ENCODE measurements at places on chromosomes 5 and 9.
A peak's percentile ranks its signal among the peaks of the same experiment; 100 is the strongest.

DNA sequence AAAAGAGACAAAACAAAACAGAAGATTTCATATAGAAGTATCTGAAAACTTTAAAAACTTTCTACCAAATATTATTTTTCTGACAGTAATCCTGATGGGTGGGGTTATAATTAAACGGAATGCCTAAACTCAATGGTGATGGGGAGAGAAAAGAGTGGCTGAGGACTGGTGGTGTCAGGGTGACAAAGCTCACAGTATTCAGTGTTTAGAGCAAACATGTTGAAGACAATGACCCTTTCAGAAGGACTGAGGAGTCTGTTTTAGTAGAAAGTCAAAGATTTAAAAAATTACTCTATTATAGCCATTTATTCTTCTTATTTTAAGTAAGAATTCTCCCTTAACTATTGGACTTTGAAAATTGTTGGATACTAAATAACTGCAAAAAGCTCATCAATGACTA, 1144.0 kb downstream of the TAF11L14 start:
- no peak for DNase-seq

DNA sequence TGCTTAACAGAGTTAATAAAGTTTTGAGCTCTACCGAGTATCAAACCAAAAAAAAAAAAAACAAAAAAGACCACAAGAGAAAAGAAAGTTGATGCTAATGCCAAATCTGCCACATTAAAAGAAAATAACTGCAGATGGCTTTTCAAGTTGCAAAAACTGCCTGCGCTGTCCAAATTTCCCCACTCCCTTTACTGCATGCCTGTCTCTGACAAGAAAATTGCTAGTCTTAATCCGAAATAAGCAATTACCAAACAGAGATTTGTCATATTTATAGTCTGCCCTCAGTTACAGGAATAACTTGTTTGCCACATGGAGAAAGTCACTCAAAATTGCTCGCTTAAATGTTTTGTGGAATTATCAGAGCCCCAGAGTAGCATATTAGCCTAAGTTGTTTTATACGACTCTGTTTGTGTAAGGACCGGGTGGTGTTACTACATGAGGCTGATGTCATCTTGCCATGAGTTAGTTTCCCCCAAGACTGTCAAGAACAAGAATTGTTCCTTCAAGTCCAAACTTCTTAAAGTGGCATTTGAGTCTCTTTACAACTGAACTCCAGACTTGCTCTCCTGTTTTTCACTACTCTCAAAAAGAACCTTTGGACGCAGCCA, 160.9 kb downstream of the CEP120 start:
- no peak for DNase-seq

- no peak for DNase-seq
Observed at GRCh38 chr5:81214848-81215247, 18.3 kb upstream of the CKMT2 start.

DNA sequence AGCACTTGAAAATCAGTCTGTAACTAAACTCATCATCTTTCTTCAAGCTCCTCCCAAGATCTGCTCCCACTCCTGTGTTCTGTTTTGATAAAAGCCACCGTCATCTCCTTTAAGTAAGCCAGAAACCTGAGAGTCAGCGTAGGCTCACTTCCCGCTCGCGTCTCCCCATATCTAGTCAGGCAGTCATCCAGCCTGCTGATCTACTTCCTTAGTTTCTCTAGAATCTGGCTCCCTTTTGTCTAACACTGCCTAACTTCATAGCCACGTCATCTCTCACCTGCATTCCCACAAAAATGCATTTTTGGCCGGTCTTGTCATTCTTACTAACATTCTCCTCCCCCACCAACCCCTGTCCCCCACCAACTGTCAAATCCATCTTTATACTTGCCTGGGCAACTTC, 3.0 kb upstream of the TJP2 start:
- DNase-seq = no peak

DNA sequence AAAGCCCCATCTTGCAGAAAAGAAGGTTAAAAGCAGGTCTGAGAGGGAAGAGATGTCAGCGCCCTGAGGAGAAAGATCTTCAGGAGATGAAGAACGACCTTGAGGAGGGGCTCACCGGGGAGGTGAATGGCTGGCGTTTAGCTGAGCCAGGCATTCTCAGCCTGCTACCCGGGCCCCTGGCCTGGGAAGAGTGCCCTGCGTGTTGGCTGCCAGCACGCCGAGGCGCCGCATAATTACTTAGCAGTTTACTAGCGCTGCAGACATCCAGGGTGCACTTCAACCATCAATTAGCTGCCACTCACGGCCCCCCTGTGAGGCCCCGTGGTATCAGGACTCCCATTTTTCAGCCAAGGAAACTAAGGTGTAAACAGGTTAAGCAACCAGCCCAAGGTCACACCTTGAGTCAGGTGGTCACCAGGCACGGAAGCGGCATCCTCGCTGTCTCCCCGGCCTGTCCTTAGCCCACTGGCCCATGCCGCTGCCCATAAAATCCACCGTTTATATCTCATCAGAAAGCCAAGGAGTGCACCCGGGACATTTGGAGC, 551.9 kb downstream of the BNC2 start:
- DNase-seq = no peak

DNA sequence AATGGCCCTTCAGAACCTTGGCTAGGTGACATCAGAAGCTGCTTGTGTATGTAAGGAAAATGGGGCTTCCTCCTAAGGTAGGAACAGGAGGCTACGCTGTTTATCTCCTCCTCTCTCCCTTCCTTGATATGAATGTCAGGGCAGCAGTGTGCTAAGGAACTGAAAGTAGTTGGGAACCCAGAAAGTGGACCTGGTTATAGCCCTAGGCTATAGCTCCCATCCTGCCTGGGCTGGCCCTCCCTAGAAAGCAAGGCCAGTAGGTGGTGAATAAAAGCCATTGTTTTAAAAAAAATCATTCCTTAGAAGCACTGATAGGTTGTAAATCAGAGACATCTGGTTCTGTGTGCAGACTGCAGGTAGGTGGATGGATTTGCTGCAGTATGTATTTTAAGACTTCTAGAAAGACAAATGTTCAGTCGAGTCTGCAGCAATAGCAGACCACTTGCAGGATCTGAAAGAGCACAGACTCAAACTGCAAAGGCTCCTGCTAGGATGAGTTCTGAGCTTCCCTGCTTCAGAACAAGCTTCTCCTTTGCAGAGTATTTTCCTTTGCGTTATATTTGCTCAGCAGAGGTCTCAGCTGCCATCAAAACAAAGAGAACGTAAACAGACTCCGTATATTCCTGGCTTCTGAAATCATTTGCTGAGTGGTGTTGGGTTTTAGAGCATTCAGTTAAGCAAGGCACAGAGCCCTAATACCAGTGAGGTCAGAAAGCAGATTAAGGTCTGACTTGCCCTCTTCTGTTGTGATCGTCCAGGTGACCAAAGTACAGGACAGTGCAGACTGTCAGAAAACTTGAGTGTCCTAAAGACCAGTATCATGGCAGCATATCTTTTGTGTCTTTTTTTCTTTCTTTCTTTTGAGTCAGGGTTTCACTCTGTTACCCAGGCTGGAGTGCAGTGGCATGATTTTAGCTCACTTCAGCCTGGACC, 20.1 kb upstream of the CFAP157 start:
- DNase-seq = peak; percentile 7

GRCh38 chr5:116225281-116225922, 140.6 kb downstream of the COMMD10 start:
- DNase-seq = no peak
